Activated CD8-positive, alpha-beta T cell treated with anti-CD3 and anti-CD28 coated beads for 36 hours (primary cell): ENCODE measurements at places on chromosomes 13 and 19.

GRCh38 chr19:6754136-6754535 is 13.1 kb downstream of the SH2D3A start:
- no peak for DNase-seq

- no peak for DNase-seq
Measured at GRCh38 chr13:108409730-108410129, 140.2 kb downstream of the TNFSF13B start.

GRCh38 chr13:19157461-19157860 is 24.2 kb downstream of the TUBA3C start:
- no peak for DNase-seq

DNA sequence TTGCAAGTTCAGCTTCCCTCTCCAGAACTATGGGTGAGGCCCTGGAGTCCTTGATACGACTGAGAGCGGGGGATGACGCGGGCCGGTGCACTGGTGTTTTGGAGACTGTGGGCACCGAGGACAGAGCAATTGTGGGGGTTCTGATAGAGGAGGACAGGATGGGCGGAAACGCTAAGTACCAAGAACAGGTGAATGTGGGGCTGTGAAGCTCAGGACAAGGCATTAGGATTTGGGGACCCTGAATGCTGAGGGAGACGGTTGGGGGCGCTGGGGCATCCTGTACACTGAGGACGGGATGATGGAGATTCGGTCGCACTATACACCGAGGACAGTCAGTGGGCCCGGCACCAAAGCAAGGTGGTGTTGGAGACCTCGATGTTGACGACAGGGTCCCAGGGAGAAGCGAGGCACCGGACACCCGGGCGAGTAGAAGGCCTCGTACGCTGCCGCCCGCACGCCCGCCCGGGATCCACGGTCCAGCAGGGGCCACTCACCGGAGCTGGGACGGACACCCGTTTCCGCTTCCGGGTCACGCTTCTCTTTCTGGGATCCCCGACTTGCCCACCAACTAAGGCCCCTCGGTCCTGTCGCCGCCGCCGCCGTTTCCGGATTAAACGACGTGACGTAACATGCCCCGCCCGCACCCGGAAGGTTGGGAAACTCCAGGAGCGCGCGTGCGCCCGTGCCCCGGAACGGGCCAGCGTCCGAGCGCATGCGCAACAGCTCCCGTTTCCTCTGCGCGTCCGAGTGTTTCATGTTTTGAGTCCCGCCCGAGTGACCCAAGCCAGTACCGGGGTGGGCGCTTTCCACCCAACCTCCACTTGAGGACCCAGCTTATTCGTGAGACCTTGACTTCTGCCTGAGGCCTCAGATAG is at the start of gene CHMP2A:
CHMP2A (minus strand) TSS at position 612 of the 875 bp plus-strand sequence. CDS start 893 bp downstream, outside the sequence.
- peak; percentile 99 for DNase-seq

DNA sequence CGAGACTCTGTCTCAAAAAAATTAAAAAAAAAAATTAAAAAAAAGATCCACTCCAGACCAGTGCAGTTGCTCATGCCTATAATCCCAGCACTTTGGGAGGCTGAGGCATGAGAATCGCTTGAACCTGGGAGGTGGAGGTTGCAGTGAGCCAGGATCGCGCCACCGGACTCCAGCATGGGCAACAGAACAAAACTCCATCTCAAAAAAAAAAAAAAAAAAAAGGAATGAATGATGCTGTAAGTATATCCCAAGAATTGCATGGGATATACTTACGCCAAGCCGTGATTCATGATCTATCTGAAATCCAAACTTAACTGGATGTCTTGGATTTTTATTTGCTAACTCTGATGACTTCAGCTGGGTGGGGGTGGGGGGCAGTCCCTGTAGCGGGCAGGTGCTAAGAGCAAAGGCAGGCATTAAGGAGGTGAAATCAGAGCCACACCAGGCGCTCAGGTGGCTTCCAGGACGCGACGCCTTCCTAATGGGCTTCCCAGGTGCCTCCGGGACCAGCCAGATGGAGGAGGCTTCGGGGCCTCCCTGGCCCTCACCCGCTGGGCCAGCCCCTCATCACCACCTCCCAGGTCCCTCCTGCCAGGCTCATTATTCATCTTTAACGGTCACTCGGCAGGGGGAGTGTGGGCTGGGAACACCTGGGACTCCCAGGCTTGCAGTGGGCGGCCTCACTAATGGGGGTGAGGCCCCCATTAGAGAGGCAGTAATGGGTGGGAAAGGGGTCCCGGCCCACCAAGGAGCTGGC is 11.4 kb upstream of the FUT5 start:
- DNase-seq = no peak

GRCh38 chr13:98236197-98236596 is 59.1 kb upstream of the RNF113B start:
- DNase-seq = no peak

DNA sequence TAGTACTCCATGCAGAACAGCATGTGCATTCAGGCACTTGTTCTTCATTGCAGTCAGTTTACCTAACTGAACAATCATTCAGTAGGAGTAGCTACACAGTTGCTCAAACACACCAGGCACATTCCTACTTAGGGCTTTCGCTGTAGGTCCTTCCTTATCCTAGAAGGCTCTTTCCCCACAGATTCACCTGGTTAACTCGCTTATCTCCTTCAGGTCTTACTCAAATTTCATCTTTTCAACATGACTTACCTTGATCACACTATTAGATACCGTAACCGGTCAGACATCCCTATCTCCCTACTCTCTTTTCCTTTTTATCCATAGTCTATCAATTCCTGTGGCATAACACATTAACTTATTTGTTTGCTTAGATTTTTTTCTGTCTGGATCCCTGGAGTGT is 14.6 kb downstream of the EDNRB start:
- no peak for DNase-seq

- no peak for DNase-seq
Measured at GRCh38 chr13:77745784-77746183, 48.3 kb downstream of the SLAIN1 start.

- DNase-seq = no peak
Measured at GRCh38 chr13:33197541-33197971, 88.0 kb downstream of the STARD13 start.

DNA sequence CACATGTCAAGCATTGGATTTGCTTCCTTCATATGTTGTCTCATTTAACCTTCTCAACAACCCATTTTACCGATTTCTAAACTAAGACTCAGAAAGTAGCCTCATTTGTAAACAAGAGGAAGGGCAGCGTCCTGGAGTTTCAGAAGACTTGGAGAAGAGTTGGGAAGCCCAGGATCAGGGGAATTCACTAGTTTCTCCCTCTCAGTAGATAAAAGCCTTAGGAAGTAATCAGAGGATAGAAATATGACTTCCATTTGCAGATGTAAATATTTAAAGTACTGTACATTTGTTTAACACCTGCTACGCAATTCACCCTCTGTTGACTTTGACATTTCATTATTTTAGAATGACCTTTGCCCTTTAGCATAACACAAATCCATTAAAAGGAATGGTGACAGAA is 216.4 kb downstream of the DCT start:
- DNase-seq = no peak

DNA sequence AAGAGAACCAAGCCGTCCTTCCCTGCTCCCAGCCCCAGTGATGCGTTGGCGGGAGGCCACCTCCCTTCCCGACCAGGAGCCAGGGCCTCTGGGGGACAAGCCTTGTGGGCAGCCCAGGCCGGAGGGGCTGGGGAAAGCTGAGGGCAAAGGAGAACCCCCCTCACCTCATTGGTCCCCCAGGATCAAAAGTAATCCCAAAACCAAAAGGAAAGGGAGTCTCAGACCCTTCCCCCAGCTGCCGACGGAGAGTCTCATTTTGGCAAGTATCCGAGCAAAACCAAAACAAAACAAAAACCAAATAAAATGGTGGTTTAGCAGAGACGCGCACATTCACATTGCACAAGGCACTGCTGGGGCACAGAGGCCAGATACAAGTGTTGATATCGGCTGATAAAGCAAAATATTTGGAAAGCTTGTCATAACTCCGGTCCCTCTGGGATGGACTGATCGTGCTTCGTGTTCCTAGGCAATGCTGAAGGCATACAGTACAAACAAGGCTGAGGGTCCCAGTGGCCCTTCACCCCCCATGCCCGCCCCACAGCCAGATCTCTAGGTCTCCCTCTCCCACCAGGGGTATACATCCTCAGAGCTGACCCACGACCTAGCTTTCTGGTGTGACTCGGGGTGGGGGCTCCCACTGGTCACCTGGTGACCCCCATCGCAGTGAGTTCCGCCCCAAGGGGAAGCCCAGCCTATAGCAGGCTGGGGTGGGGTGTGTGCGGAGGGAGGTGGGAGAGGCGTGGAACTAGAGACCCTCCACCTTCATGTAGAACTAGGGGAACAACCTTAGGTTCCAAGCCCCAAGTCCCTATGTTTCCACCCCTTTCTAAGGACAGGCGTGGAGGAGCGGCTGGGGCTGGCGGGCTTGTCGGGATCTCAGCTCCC is 2.1 kb downstream of the CEBPA start:
- no peak for DNase-seq

DNA sequence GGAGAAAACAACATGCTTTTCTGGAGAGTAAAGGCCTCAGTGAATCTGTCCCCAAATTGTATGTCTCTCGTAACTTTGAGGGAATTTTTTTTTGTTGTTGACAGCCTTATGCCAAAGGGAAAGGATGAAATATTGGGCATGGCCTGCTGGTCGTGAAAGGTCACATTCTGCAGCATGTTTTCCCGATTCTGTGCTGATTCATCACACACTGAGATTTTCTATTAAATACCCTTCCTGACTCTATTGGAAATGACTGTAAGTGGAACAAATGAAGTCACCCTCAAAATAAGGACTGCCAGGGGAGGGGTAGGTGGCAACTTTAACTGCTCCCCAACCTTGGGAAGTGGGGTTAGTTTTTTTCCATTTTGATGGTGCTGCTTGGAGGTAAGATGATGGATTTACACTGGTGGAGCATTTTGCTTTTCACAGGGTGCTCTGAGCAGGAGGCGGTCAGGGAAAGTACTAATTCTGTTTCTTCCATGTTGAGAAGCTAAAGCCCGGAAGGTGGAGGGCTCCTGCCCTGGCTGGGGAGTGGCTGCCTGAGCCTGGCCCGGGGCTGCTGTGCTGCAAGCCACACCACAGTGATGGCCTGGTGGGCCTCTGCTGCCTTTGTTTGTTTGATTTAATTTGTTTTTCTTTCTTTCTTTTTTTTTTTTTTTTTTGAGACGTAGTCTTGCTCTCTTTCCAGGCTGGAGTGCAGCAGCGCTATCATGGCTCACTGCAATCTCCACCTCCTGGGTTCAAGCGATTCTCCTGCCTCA is 116.8 kb upstream of the SPATA13 start:
- DNase-seq = no peak

DNA sequence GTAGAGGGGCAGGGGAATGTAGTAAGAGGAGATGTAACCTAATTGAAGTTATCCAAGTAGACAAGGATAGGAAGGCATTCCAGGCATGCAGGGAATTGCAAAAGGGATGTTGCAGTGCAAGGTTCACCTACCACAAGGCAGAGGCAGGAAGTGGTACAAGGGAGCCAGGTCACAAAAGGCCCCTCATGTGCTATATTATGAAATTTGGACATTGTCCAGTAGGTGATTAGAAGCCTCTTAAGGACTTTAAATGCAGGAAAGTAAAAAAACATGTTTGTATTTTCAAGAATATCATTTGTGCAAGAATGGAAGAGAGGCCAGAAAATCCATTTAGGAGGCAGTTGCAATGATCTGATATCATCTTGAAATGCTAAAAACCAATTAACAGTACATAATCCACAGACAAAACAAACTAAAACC is 111.4 kb downstream of the FRY start:
- DNase-seq = no peak

- DNase-seq = peak; percentile 73
Measured at GRCh38 chr19:50817941-50818858, 5.4 kb downstream of the KLK1 start.

DNA sequence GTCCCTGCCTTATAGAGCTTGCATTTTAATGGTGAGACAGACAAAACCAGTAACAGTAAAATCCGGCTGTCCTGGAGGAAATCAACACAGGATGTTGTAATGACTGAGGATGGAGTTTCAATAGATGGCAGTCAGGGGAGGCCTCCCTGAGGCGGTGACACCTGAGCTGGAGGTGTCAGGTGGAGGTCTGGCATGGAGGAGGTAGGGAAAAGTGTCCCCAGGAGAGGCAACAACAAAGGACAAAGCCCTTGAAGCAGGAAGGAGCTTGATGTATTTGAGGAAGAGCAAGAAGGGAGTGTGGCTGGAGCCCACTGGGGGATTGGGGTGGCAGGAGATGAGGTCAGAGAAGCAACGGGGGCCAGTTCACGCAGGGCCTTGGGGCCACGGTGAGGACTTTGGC is 7.8 kb downstream of the GRIN2D start:
- DNase-seq = no peak

DNA sequence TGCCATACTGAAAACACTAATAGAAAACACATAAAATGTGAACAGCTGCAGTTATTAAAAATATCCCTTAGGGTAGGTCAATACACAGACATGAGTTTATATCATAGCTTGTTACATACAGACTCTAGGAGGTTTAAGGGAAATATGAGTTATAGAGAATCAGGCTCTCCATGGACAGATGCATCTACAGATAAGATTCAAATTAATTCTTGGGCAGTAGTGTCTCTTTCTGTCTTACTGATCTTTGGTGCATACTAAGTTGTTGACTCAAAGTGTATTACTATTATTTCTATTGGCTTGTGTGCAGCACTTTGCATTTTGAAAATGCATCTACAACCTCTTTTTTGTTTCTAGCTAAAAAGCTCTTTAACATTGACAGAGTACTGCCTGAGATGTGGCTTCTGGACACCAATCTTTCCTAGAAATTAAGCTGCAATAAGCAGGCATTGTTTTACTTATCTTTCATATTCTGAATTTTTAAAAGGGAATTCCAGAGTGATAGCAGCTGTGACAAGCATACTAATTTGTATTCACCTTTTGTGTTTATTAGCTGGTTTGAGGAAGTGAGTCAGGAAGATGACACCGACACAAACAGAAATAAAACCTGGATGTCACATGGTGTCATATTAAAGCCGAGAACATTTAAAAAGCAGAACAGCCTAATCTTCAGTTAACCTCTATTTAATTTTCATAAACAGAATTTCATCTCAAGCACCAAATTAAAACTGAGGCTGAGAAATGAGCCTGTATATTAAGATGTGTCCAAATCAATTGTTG is 399.0 kb downstream of the PCDH9 start:
- no peak for DNase-seq

DNA sequence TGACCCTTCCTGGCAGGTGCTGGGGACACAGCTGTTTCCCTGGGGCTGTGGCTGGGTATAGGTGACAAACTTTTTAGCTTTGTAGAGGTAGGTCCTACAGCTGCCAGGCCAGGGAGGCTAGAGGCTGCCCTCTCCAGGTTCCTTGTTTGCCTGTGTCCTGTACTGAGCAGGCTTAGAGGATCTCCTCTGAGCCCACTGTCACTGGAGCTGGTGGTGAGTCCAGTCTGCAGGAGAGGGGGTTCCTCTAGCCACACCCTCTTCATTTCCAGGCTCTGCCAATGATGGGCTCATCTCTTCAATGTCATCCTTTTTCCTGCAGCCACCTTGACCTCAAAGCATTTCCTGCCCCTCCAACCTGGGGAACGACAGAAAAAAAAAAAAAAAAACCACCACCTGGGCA is 12.6 kb upstream of the RAB11B start:
- no peak for DNase-seq

GRCh38 chr13:20127262-20127561 is 33.6 kb downstream of the GJA3 start:
- DNase-seq = peak; percentile 34
